ENCODE measurements at places on chromosomes 13 and 19. TPM values are rescaled to one million over a fixed set of nuclear protein-coding genes. Genes with fewer than 3 reads are reported as not detected.
A peak's percentile ranks its signal among the peaks of the same experiment; 100 is the strongest.

The PROZ gene
- 0.05 TPM for polyA plus RNA-seq

The TEX29 gene
- polyA plus RNA-seq, result 0.08 TPM

The CLEC17A gene
- polyA plus RNA-seq, result not detected

The HAUS8 gene
- 18.9 TPM for polyA plus RNA-seq

The KATNAL1 gene
- polyA plus RNA-seq, result 3.0 TPM

The ETV2 gene
- 2.3 TPM for polyA plus RNA-seq

The METTL21C gene
- not detected for polyA plus RNA-seq

The KMT5C gene
- 24.9 TPM for polyA plus RNA-seq

The HIF3A gene
- polyA plus RNA-seq, result 38.8 TPM

GRCh38 chr19:1284293-1284978 lies 1.2 kb upstream of the EFNA2 start:
- no peaks in the 10 kb centered on the region for H3K36me3 ChIP-seq
- DNase-seq, result no peak
- H3K27ac ChIP-seq, result no peak overlapping the region
- peaks cover 20% of the 10 kb centered on the region for H3K4me1 ChIP-seq
- H3K4me3 ChIP-seq, result no peak overlapping the region

DNA sequence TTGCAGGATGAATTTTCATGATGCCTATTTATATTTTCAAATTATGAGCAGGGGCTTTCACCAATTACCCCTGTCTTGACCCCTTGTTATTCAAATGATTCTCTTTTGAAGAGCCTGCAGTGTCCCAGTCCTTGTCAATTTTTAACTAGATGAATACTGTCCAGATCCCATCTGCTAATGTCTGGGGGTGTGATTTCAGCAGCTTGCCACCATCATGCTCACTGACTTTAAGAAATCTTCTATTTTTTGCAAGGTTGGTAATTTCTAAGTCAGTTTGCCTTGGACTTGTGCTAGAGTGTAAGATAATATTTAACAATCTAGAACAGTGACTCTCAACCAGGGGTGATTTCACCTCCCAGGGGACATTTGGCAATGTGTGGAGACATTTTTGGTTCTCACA lies 106.0 kb downstream of the CACNA1A start:
- no peaks in the 10 kb centered on the region for H3K4me1 ChIP-seq
- no peaks in the 10 kb centered on the region for H3K36me3 ChIP-seq
- no peak for DNase-seq

- H3K4me3 ChIP-seq, result no peak overlapping the region
- H3K27ac ChIP-seq, result no peak overlapping the region
- H3K27me3 ChIP-seq, result no peaks in the 10 kb centered on the region
These were observed 14.2 kb downstream of the OR7A17 start for GRCh38 chr19:14871619-14872230.

DNA sequence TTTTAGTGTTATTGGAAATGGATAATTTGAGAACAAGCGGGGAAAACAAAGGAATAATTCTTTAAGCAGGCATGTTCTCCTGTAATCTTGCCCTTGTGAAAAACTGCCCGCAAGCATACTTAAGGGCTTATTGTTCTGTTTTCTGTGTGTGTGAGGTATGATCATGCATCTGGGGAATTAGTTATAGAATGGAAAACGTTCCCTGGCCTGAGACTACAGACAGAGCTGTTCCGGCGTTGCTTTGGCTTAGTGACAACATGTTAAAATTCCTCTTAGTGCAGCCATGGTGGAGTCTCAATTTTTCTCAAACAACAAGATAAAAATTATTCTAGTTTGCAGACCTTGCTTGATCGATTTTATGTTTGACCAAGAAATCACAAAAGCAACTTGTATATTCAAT lies 560.2 kb upstream of the SPRY2 start:
- H3K4me1 ChIP-seq, result no peaks in the 10 kb centered on the region
- no peak for DNase-seq
- H3K27me3 ChIP-seq, result no peaks in the 10 kb centered on the region
- no peaks in the 10 kb centered on the region for H3K36me3 ChIP-seq
- H3K27ac ChIP-seq, result no peak overlapping the region
- no peak overlapping the region for H3K4me3 ChIP-seq

GRCh38 chr19:17681505-17682125 lies 6.5 kb downstream of the UNC13A start:
- no peaks in the 10 kb centered on the region for H3K36me3 ChIP-seq
- H3K27ac ChIP-seq, result no peak overlapping the region
- DNase-seq, result peak; percentile 90
- peaks cover 7% of the 10 kb centered on the region for H3K4me1 ChIP-seq

DNA sequence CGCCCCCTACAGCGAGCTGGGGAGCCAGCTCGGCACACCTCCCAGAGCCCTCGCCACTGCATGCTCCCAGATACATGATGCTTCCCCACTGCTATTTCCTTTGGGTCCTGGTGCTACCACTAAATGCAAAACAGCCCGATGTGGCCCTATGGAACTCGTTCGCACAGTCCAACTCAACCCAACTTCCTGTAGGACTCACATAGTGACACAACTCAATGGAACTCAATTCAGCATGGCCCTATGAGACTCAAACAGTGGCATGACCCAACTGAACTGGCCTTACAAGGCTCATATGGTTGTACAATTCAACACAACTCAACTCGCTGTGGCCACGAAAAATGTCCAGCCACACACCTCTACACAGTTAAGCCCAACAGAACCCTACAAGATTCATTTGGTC lies 3.5 kb downstream of the KCNA7 start:
- no peak for DNase-seq
- H3K4me1 ChIP-seq, result no peaks in the 10 kb centered on the region
- peaks cover 26% of the 10 kb centered on the region for H3K27me3 ChIP-seq
- H3K4me3 ChIP-seq, result no peak overlapping the region
- no peak overlapping the region for H3K27ac ChIP-seq

GRCh38 chr19:57026476-57026875 lies 93.3 kb upstream of the USP29 start:
- no peaks in the 10 kb centered on the region for H3K4me1 ChIP-seq
- H3K36me3 ChIP-seq, result no peaks in the 10 kb centered on the region
- no peaks in the 10 kb centered on the region for H3K27me3 ChIP-seq
- H3K27ac ChIP-seq, result no peak overlapping the region

GRCh38 chr19:39074942-39075341 lies 9.2 kb upstream of the ACP7 start:
- H3K36me3 ChIP-seq, result no peaks in the 10 kb centered on the region
- DNase-seq, result no peak
- no peak overlapping the region for H3K27ac ChIP-seq
- H3K4me3 ChIP-seq, result no peak overlapping the region
- H3K27me3 ChIP-seq, result no peaks in the 10 kb centered on the region
- H3K4me1 ChIP-seq, result no peaks in the 10 kb centered on the region

DNA sequence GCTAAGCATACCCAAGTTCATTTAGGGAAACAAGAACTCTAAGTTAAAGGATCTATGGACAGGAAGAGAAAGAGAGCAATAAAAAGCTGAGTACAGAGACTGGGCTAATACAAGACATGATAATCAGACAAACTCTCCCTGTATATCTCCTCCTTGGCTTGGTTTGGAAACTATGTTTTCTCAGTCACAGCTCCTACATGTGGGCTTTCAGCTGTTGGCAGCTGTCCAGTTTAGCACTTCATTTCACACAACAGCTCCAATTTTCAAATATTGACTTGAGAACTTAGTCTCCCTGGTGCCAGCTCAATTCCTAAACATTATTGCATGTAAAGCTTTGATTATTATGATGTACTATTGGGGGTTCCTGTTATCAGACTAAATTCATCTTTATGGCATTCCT lies 222.8 kb upstream of the OBI1 start:
- H3K36me3 ChIP-seq, result no peaks in the 10 kb centered on the region
- no peaks in the 10 kb centered on the region for H3K27me3 ChIP-seq
- H3K4me1 ChIP-seq, result no peaks in the 10 kb centered on the region
- DNase-seq, result no peak
- H3K27ac ChIP-seq, result no peak overlapping the region
- no peak overlapping the region for H3K4me3 ChIP-seq

DNA sequence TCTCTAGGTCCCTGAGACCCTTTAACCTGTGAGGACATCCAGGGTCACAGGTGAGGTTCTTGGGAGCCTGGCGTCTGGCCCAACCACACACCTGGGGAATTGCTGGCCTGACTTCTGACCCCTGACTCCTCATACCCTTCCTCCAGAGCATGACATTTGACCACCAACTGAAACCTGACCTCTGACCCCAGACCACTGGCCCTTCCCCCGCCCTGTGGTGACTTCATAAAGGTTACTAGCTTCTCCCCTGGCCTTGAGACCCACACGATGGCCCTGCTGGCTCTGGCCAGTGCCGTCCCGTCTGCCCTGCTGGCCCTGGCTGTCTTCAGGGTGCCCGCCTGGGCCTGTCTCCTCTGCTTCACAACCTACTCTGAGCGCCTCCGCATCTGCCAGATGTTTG lies at the start of gene SPACA6:
TSS of gene SPACA6 (plus strand) at position 71 of the 400 bp plus-strand sequence. CDS start at position 268, 197 bp downstream.
- H3K27ac ChIP-seq, result no peak within 1 kb of the TSS
- H3K4me1 ChIP-seq, result peaks cover 5% of the 10 kb centered on the region
- no peaks in the 10 kb centered on the region for H3K36me3 ChIP-seq
- no peak for DNase-seq
- H3K4me3 ChIP-seq, result peak within 1 kb of the TSS; percentile 64

GRCh38 chr19:34173193-34173956 lies 1.1 kb downstream of the LSM14A start:
- H3K4me1 ChIP-seq, result peaks cover 4% of the 10 kb centered on the region
- H3K27me3 ChIP-seq, result no peaks in the 10 kb centered on the region
- H3K36me3 ChIP-seq, result no peaks in the 10 kb centered on the region
- DNase-seq, result peak; percentile 5

- H3K4me1 ChIP-seq, result peaks cover 3% of the 10 kb centered on the region
- H3K27ac ChIP-seq, result no peak overlapping the region
- H3K4me3 ChIP-seq, result no peak overlapping the region
- no peaks in the 10 kb centered on the region for H3K27me3 ChIP-seq
- peak; percentile 76 for DNase-seq
- peaks cover 3% of the 10 kb centered on the region for H3K36me3 ChIP-seq
These were observed 118.0 kb downstream of the KDM4B start for GRCh38 chr19:5086725-5087439.

- H3K27ac ChIP-seq, result no peak overlapping the region
- no peaks in the 10 kb centered on the region for H3K36me3 ChIP-seq
- H3K4me3 ChIP-seq, result peak overlapping the region; percentile 75
- DNase-seq, result no peak
- peaks cover 36% of the 10 kb centered on the region for H3K27me3 ChIP-seq
These were observed 350.1 kb downstream of the LIG4 start for GRCh38 chr13:107865318-107865575.

- no peak overlapping the region for H3K4me3 ChIP-seq
- H3K27me3 ChIP-seq, result no peaks in the 10 kb centered on the region
- H3K27ac ChIP-seq, result no peak overlapping the region
- no peaks in the 10 kb centered on the region for H3K36me3 ChIP-seq
- no peak for DNase-seq
These were observed 45.9 kb downstream of the SUGP2 start for GRCh38 chr19:18987456-18987855.

DNA sequence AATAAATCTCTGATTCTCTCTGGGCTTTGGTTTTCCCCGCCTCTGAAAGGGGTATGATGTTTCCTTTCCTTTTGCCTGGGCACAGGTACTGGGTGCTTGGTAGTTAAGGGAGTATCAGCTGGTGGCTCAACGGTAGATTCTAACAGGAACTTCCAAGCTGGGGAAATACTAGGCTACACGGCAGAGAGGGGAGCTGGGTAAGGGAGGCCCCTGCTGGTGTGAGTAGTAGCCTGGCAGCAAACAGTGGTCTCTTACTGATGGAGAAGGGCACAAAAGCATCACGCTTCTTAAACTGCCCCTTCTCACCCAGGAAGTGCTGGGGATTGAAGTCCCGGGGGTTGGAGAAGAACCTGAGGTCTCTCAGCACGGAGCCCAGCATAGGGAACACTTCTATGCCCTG lies 26.9 kb upstream of the CYP2A7 start:
- H3K4me3 ChIP-seq, result no peak overlapping the region
- H3K36me3 ChIP-seq, result no peaks in the 10 kb centered on the region
- no peak for DNase-seq
- no peaks in the 10 kb centered on the region for H3K27me3 ChIP-seq
- peaks cover 3% of the 10 kb centered on the region for H3K4me1 ChIP-seq

GRCh38 chr19:49441210-49441959 lies at the start of gene SLC17A7:
SLC17A7 (minus strand) TSS chr19:49441527; CDS start chr19:49441379, 148 bp downstream.
- no peak for DNase-seq
- peaks cover 46% of the 10 kb centered on the region for H3K27me3 ChIP-seq
- H3K4me3 ChIP-seq, result peak within 1 kb of the TSS; percentile 51

- H3K36me3 ChIP-seq, result no peaks in the 10 kb centered on the region
- H3K27me3 ChIP-seq, result peaks cover 49% of the 10 kb centered on the region
- DNase-seq, result no peak
- H3K4me1 ChIP-seq, result no peaks in the 10 kb centered on the region
- no peak overlapping the region for H3K4me3 ChIP-seq
These were observed 3.1 kb upstream of the BCL3 start for GRCh38 chr19:44745341-44745831.

GRCh38 chr13:102812611-102813287 lies 13.8 kb downstream of the BIVM start:
- H3K36me3 ChIP-seq, result no peaks in the 10 kb centered on the region
- no peaks in the 10 kb centered on the region for H3K4me1 ChIP-seq
- no peak overlapping the region for H3K27ac ChIP-seq
- no peaks in the 10 kb centered on the region for H3K27me3 ChIP-seq

DNA sequence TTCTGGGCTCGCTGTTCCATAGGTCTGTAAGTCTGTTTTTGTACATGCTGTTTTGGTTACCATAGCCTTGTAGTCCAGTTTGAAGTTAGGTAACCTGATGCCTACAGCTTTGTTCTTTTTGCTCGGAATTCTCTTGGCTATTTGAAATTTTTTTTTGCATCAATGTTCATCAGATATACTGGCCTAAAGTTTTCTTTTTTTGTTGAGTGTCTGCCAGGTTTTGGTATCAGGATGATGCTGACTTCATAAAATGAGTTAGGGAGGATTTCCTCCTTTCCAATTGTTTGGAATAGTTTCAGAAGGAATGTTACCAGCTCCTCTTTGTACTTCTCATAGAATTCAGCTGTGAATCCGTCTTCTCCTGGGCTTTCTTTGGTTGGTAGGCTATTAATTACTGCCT lies 397.8 kb upstream of the HTR2A start:
- no peaks in the 10 kb centered on the region for H3K36me3 ChIP-seq
- no peak overlapping the region for H3K27ac ChIP-seq
- H3K4me1 ChIP-seq, result no peaks in the 10 kb centered on the region
- no peak overlapping the region for H3K4me3 ChIP-seq
- no peak for DNase-seq
- no peaks in the 10 kb centered on the region for H3K27me3 ChIP-seq

DNA sequence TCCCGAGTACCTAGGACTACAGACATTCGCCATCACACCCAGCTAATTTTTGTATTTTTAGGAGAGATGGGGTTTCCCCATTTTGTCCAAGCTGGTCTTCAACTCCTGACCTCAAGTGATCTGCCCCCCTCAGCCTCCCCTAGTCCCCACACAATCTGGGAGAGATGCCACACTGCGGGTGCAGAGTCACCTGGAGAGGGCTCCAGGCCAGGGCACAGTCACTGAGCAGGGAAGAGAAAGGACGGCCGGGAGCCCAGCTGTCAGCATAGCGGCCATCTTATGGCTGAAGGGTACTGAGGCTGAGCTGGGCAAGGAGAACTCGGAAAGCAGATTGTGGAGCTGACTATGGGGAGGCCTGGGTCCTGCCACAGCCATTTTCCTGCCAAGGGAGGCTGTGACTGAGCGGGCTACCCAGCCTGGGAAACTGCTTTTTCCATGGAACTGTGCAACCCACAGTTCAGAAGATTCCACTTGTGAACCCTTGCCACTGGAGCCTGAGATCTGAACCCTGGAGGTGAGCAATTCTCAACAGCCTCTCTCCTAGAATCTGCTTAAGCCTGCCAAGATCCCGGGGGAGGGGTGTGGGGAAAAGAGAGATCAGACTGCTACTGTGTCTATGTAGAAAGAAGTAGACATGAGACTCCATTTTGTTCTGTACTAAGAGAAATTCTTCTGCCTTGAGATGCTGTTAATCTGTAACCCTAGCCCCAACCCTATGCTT lies 109.2 kb downstream of the ZNF486 start:
- no peak overlapping the region for H3K27ac ChIP-seq
- H3K36me3 ChIP-seq, result no peaks in the 10 kb centered on the region
